Right renal pelvis (tissue), 4 donors: ENCODE measurements at places on chromosomes 12 and 14.

GRCh38 chr12:115230606-115231005 is 546.6 kb upstream of the TBX3 start:
- peak; percentile 60 for DNase-seq

GRCh38 chr12:85697003-85697402 is 139.2 kb downstream of the RASSF9 start:
- no peak for DNase-seq

GRCh38 chr12:6818222-6818621 is 3.4 kb upstream of the GPR162 start:
- no peak for DNase-seq

- DNase-seq, result no peak
Observed at GRCh38 chr12:122830517-122831214, 4.6 kb upstream of the HIP1R start.

GRCh38 chr14:54642801-54643695 is 76.1 kb downstream of the SAMD4A start:
- DNase-seq, result no peak

DNA sequence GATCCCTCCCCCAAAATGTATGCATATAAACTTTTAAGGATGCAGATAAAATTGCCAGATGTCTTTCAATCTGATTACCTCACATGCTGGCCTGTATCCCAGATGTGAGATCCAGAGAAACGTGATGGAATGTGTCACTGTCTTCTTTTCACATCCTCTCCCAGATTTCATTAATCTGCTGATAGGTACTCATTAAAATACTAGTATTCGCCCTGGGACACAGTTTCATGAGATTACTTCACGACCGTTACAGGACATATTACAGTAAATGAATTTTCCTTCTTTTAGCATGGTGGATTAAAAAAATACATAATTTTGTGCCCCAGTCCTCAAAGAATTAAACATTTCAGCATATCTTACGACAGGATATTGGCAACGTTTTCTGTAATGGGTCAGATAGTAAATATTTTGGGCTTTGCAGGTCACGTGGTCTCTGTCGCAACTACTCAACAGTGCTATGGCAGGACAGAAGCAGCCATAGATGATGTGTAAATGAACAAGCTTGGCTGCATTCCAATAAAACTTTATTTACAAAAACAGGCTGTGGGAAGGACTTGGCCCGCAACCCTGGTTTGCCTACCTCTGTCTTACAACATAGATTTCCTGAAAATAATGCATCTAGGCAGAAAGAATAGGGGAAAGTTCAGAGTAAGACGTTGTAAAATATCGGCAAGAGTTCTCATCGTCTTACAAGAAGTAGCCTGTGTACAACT is 156.0 kb upstream of the DIO3 start:
- DNase-seq, result no peak

DNA sequence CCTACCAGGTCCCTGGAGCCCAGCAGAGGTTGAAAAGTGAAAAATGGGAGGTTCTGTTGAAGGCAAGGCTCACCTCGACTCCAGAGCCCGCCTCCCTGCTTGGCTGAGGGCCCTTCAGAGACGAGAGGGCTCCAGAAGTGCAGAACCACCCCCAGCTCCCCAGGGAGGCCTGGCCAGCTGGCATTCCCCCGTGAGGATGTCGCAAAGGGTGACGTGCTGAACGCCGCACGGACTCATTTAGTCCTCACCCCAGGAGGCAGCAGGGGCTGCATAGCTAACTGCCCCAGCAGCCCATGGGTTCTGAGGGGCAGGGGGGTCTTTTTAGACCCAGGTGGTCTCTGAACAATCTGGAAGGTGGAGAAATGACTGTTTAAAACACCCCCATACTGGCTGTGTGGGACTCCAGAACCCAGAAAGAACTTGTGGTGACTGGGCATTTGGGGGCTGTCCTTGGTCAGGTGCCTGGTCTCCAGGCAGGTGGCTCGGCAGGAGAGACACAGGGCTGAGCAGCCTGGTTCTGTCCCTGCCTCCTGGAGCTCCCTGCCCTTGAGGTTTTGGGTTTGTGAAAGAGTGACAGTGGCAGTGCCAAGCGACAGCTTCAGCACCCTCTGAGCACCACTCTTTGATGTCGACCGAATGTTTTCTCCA is 32.0 kb downstream of the ANAPC7 start:
- DNase-seq, result no peak

DNA sequence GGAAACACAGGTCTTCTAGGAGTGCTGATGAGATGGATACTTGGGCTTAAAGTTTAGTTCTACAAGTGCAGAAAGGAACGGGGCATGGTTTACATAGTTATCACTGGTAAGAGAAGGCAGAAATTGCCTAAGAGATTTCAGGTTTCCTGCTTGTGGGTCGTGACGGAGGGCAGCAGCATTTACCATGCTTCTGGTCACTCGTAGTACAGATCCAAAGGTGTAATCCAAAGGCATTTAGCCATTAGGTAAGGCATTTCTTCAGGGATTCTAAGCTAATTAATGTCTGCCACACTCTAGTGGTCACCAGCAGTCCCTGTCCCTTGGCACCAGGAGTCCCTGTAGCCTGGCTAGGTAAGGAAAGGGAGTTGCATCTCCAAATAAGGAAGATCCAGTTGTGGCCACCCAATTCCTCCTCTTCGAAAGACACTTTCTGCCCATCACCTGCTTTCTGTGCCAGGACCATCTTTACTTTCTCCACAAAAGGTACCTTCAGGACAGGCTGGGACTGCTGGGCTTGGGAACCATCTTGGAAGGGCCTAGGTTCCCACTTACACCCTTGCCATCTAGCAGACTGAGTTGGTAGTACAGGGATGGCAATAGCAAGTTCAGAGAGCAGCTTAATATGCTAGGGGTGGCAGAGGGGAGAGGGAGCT is 1.5 kb downstream of the GSTZ1 start:
- no peak for DNase-seq

GRCh38 chr12:96776908-96777307 is 130.1 kb upstream of the NEDD1 start:
- DNase-seq, result no peak

GRCh38 chr14:92464156-92464555 is 49.4 kb upstream of the RIN3 start:
- DNase-seq, result no peak

GRCh38 chr12:103677341-103677740 is 90.3 kb downstream of the STAB2 start:
- DNase-seq, result no peak

GRCh38 chr14:100498068-100498467 is 89.1 kb downstream of the BEGAIN start:
- no peak for DNase-seq

GRCh38 chr12:79326222-79326621 is 364.5 kb downstream of the PAWR start:
- DNase-seq, result no peak

GRCh38 chr14:76863724-76864407 is 37.7 kb downstream of the LRRC74A start:
- no peak for DNase-seq
